Stimulated activated CD4-positive, alpha-beta T cell treated with anti-CD3 and anti-CD28 coated beads, Interleukin-1b, Interleukin-23, amount 100 ng/mL, for 1 hour (primary cell): ENCODE measurements at places on chromosomes 7 and 10.

DNA sequence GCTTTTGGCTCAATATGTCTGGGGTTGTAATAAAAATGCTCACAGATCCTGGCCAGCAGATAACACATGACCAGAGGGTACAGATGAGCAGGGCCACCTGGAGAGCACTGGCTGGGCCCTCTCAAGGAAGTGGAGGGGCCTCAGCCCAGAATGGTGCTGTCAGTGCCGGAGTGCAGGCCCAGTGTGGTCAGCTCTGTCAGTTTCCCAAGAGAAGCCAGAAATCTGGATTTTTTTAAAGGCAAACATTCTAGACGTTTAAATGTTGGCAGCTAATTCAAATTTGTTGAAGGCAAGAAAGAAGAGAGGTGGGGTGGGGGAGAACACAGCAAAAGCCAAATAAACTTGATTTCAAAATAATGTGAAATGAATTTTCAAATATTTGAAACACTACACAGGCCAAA is 2.0 kb downstream of the C10orf105 start:
- DNase-seq, result no peak

- DNase-seq, result no peak
Measured at GRCh38 chr10:72784551-72785351, 92.8 kb downstream of the MCU start.

DNA sequence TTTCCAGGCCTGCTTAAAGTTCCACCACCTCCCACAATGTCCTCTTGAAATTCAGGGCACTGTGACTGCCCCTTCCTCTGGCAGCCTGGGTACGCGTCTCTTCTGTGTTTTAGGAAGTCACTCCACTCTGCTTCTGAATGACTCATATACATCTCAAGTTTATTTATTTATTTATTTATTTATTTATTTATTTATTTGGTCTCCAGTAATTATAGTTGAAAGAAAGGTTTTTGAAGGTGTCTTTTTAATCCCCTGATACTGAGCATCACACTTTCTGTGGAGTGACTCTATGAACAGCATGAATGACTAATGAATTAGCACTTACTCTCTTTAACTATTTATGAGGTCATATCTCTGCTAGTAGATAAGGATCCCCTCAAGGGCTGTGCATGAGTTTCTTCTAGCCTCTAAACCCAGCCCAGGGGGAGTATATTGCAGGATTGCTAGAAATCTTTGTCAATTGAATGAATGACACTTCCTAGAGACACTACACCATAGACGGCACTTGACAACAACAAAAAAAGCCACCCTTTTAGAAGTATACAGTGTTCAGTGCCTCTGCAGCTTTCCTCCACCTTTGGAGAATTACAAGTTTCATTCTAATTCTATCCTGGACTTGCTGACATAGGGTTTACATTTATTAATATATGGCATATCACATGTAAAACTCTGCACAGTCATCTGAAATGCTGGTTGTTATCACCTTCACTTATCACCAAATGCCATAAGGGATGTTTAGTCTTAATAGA is 2.1 kb downstream of the MACC1 start:
- DNase-seq, result no peak

- DNase-seq, result no peak
Measured at GRCh38 chr10:111506266-111507034, 429.6 kb downstream of the ADRA2A start.

DNA sequence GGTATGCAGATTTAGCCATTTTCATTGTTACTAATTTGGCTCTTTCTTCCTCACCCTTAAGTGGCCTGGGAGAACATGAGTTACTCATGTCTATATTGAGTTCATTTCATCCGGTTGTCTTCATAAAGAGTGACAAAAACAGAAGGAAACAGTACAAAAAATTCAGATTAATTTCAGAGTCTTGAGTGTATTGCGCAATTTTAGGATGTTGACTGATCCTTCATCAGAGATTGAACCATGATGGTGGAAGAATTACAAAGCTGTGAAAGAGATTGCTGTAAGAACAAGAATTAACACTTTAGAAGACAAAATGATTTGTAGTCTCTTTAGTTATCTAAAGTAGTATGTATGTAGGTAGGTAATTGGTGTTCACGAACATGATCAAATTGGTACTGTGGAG is 194.0 kb upstream of the PPP1R3A start:
- DNase-seq, result no peak

GRCh38 chr10:128186959-128187787 is 61.0 kb upstream of the MKI67 start:
- DNase-seq, result no peak

- no peak for DNase-seq
Measured at GRCh38 chr10:54550016-54550415, 251.0 kb downstream of the PCDH15 start.

GRCh38 chr7:50405221-50405620 is 44.9 kb downstream of the FIGNL1 start:
- DNase-seq, result no peak

- no peak for DNase-seq
Measured at GRCh38 chr7:109844362-109844761, 1246.6 kb upstream of the LRRN3 start.

DNA sequence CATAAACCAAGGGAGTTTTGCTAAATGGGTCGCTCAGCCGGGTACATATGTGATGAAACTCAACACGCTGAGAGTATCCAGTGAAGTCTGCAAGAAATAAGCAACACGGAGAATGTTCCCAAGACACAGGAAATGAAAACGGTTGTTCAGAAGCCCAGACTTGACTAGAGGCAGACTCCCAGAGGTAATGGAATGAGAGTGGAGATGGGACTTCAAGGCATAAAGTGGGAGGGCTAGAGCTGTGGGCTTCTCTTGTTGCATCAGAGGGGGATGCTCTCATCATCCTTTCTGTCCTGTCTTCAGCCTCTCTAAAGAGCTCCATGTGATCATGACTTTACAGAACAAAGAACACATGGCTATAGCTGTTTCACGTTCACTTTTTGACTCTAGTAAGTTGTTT is 88.3 kb downstream of the BAMBI start:
- no peak for DNase-seq

DNA sequence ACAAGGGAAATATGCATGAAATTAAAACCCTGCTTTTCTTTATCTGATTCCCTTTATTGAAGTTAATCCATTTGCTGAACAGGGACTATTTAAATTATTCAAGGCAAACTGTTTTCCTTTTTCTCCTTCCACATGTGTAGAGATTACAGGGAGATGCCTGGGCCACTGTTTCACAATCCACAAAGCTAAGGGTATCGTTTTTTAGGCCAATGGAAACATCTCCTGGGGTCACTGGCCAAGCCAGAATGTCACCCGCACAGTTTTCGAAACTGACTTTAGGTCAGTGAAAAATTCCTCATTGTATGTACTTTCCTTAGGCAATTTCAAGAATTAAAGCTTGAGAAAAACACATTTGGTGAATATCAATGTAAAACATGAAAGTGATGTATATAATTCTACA is 259.2 kb upstream of the BMPER start:
- no peak for DNase-seq

DNA sequence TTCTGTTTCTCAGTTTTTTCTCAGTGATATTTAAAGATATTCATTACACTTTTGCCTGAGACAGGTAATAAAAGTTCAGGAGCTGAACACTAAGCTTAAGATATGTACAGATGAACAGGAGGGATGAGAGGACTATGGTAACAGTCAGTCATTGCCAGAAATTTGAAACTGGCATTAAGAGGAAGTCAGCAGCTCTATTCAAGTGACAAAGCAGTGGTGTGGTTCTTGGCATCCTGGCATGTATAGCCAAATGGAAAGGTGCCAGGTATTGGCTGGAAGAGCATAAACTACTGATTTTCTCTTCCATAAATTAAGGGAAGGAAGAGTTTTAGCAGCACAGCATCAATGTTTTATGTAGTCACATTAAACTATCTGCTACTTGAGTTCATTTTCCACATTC is 22.7 kb downstream of the HOXA1 start:
- DNase-seq, result no peak

GRCh38 chr10:23139677-23140076 is 44.3 kb downstream of the MSRB2 start:
- DNase-seq, result no peak

GRCh38 chr10:14056610-14057332 is 274.0 kb downstream of the FRMD4A start:
- DNase-seq, result no peak
